ENCODE measurements at places on chromosomes 2 and 18.
A peak's percentile ranks its signal among the peaks of the same experiment; 100 is the strongest.

DNA sequence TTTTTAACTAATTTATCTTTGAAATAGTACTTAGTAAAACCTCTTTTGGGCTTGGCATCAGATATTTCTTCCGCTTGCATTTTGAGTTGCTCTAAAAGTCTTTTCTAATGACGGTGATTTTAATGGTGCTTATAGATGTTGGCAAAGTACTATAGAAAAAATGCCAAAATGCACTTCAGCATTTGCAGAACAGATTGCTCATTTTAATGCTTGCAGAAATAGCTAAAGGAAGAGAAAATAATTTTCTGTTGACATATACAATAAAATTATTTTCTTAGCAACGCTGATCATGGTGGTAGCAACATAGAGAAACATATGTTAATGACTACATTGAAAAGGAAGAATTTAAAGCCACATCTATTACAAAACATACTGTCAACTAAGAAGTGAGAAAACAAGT lies 170.7 kb downstream of the STK39 start:
- no peak for DNase-seq

- peak; percentile 94 for DNase-seq
Observed at GRCh38 chr2:240560084-240560479, at the start of gene DUSP28. Gene DUSP28, plus strand, starts transcription at chr2:240560357. Its CDS starts 328 bp downstream, at chr2:240560685.

- DNase-seq = no peak
Observed at GRCh38 chr2:222595581-222595980, 60.3 kb downstream of the FARSB start.

- DNase-seq = no peak
Observed at GRCh38 chr2:979069-979928, 28.6 kb downstream of the SNTG2 start.

- DNase-seq = no peak
Observed at GRCh38 chr18:26119246-26119645, 14.4 kb upstream of the PSMA8 start.

- no peak for DNase-seq
Observed at GRCh38 chr2:16617282-16618266, 48.1 kb downstream of the CYRIA start.

DNA sequence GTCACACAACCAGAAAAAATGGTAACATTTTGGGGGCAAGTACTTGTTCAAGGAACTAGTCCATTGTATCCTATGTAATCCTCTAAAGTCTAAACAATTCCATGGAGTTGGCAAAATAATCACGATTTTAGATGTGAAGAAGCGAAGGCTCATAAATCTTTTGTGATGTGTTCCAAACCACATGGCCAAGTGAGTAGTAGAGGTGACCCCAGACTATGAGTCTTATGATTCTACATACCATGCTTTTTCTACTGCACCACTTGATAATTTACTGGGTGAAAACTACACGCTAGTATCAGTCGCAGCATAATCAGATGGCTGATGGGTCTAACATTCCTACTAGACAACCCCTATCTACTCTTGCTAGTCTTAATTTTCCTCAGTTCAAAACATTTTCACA lies 371.4 kb downstream of the OSR1 start:
- no peak for DNase-seq

- DNase-seq = no peak
Observed at GRCh38 chr2:236766850-236767249, 197.2 kb downstream of the ACKR3 start.

DNA sequence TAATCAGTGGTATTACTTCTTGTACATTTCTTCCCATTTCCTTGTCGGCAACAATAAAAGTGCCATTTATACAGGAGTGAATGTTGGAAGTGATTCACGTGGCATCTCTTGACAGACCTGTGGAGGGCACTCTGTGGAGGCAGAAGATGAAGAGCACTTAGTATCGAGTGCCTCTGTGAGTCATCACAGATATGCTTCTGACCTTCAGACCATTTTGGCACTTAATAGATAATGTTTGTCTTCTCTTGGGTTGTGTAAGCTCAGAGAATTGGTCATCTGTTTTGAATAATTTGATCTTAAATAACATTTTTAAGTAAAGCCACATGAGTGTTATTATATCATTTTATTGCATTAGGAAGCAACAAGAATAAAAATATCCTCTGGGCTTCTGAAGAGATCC lies 305.5 kb downstream of the PTPRM start:
- no peak for DNase-seq

DNA sequence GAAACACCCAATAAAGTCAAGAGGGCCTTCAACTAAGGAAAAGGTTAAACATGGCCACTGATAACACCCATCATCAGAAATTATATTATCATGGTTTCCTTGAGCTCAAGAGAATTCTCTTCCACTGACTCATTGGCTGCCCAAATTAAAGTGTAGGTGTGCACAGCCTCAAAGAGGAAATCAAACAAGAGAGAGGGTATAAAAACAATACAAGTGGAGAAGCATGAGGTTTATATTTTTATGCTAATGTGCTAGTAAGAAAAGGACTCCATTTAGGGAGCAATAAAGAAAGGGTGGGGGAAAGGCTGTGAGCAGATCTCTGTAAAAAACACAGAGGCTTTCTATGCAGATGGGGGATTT lies 168.8 kb upstream of the VRK2 start:
- no peak for DNase-seq

DNA sequence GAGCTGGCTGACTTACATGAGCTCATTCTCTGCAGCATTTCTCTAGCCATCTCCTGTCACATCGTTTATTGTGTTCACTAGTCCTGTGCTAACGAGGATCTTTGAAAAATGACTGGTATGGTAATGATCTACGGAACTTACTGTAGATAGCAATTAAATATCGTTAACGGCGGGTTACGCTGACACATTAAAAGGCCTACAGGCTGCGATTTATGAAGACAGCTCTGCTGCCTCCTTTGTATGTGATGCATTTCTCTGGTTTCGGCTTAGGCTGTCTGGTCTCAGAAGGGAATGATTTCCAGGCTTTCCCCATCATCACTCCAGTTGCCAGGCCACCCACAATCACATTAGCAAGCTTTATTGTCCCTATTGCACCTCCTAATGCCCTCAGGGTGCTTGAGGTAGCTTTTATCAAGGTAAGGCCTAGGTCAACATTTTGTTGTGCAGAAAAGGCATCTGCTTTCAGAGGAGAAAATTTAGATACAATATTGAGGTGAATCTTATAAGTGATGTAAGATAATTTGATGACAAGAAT lies 284.4 kb downstream of the SOX11 start:
- DNase-seq = no peak

DNA sequence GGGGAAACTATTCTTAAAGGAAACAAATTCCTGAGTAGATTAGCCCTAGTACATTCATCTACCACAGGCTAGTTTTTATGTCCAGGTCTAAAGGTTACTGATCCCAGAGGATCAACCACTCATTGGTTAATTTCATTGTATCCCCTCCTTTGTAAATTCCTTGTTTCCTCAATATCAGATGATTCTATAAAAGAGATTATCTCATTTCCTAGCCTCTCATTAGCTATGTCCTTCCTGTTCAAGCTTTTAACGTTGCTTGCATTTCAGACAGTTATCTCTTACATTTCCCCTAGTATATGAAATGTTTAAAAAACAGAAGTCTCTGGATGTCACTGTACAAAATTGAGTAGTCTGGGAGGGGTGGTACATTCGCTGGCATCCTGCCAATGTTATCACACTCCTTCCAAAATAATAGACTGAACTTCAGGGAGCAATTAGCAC lies 24.2 kb upstream of the ARMC9 start:
- DNase-seq = no peak

- no peak for DNase-seq
Observed at GRCh38 chr2:223697892-223698645, 95.9 kb upstream of the SCG2 start.

DNA sequence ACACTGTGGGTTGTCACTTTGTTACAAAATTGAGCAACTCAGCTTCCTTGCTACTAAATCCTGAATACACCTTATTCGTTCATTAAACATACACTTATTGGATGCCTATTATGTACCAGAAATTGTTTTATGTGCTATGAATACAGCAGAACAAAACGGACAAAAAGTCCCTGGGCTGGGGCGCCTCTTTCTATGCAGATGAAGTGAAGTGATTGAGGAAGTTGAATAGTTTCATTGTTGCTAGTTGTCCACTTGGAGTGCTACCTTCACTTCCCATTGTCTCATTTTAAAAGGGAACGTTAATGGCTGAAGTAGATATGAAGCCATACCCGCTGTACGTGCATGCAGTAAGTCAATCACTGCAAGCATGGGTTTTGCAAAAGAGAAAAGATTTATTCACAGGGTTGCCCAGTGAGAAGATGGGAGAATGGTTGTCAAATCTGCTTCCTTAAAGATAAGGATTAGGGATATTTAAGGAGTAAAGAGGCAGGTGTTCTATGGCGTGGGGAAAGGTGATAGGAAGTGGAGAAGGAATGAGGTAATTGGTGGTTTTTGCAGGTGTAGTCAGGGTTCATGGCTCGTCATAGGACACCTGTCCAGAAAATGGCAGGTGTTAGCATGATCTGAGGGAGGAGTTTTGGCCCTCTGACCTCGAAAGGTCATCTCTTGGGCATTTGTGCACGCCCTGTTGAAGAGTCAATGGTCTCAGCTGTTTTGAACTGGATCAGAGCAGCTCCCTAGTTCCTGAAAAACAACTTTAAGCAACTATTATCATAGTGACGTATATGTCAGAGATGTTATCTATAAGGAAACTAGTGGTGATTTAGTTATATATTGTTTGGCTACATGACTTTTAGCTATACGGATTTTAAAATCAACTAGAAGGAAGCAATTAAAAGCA lies 23.5 kb downstream of the TRPM8 start:
- DNase-seq = no peak

DNA sequence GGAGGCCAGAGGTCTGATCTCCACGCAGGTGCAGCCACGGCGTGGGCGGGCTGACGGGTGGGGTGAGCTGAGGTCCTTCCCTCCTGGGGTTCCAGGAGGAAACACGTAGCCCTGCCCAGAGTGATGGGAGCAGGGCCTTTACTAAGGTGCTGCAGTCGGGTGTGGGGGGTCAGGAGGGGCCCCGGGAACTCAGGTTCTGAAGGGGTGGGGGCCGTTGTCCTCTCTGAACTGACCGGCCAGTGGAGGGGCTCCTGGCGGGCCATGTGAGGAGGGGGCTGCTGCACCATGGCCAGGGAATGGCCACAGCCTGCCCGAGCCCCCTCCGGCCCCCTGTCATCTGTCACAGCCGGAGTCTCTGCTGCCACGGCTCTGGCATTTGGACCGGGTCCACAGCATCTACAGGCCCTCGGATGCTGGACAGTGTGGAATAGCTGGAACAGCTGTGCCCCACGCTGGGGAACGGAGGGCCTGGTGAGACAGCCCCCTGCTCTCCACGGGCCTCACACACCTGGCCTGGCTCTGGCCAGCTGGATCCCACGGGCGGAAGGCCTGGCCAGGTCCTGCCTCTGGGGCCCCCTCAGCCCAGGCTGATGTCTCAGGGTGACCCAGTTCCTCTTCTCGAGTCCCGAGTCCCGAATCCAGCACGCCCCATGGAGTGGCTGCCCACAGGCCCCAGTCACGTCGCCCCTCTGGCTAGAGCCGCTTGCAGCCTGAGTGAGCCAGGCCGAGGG lies 145.6 kb upstream of the GPC1 start:
- no peak for DNase-seq

- no peak for DNase-seq
Observed at GRCh38 chr2:75580156-75580555, 19.4 kb upstream of the EVA1A start.

DNA sequence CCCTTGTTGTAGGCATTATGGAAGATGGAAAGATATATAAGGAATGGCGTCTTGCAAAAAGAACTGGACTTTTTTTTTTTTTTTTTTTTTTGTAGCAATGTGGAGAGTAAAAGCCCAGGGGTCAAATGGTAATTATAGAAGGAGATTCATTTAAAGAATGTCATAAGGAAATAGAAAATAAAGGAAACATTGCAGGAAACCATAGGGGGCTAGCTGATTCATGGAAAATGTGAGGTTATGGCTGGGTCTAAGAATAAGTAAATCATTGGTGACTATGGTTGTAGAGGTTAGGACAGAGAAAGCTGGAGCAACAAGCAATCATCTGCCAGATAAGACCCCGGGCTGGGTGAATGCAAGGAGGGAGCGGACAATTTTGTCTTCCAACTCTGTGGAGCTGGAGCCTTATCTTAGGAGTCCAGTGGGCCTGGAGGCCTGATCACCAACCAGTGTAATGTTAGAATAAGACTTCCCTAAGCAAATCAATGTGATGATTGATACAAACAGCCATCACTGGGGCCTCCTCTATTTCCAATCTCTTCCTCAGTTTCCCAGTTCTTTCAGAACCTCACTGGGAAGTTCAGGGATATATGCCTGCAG lies 201.2 kb upstream of the TNP1 start:
- no peak for DNase-seq

DNA sequence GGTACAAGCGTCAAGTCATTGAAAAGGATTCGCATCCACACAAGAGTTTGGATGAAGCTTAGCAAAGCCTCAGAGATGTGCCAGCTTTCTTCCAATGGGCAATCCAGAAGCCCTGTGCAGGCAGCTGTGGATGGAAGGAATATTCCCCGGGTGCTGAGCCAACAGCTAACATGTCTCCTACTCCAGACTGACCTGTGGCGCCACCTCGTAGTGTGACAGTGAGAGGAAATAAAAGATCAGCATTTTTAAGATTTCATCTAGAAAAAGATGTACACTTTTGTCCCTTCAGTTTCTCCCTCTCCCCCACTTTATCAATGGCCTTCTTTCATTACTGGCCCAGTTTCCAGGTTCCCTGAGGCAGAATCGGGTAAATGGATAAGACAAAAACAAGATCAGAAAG lies 48.9 kb upstream of the SPATS2L start:
- no peak for DNase-seq

GRCh38 chr2:33406622-33407021 lies 69.8 kb upstream of the RASGRP3 start:
- no peak for DNase-seq

- DNase-seq = no peak
Observed at GRCh38 chr2:195392446-195393336, 264.3 kb upstream of the SLC39A10 start.

GRCh38 chr2:223688094-223688835 lies 86.1 kb upstream of the SCG2 start:
- DNase-seq = no peak

- DNase-seq = no peak
Observed at GRCh38 chr2:47056868-47057686, 98.0 kb downstream of the STPG4 start.

GRCh38 chr18:58400331-58400870 lies 228.5 kb downstream of the ALPK2 start:
- no peak for DNase-seq

GRCh38 chr2:109513749-109514588 lies 99.8 kb downstream of the SEPTIN10 start:
- no peak for DNase-seq

DNA sequence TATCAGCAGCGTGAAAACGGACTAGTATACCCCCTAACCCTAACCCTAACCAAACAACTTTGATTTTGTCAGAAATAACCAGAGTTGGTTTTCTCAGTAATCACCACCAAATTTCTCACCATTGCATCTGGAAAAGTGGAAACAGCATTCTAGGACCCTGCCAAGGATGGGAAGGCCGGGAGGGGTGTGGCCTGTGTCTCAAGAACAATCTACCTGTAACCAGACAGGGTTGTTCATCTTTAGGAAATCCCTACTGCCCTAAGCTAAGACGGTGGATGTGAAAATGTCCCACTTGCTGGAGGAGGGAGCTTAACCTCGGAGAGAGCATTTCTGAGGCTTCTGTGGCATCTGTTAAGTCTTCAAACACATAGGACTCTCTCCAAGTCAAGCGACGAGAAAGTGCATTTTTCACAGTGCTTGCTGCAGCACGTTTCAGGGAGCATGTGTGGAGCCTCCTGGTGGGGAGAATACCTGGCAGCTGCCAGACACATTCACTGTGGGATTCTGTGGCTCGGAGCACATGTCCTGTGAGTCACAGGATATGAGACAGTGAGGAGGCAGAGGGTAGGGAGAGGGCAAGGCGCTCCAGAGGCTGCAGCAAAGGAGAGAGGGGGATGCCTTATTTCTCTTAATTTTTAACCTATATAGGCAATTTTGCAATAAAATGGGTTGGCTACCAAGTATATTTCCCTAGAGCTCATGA lies 207.5 kb downstream of the SPP2 start:
- no peak for DNase-seq
